ENCODE measurements at places on chromosomes 4 and X. TPM values are rescaled to one million over a fixed set of nuclear protein-coding genes. Genes with fewer than 3 reads are reported as not detected.

Gene STARD8
- total RNA-seq, result 0.86 TPM

Gene ATP2B3
- not detected for total RNA-seq

Gene SPANXC
- total RNA-seq, result not detected

Gene RBM46
- total RNA-seq, result not detected

Gene TMEM156
- total RNA-seq, result 19.3 TPM

Gene F8
- total RNA-seq, result 2.7 TPM

Gene C4orf36
- total RNA-seq, result not detected

Gene LRCH2
- total RNA-seq, result not detected

Gene PPEF2
- total RNA-seq, result 0.41 TPM

DNA sequence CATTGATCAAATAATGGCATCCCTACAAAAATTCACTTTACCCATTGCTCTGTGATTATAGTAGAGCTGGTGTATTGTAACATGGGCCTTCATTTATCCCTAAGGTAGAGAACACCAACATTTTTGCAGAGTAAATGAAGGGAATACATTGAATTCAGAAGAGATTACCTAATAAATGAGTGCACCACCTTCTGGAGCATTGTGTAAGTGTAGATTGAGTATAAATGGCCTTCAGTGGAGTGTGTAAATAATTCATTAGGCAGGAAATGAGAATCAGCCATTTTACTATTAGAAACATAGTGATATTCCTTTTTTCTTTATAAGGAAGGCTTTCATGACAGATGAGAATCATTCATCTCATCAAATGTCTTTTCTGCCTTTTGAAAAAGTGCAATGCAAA is 155.8 kb downstream of the FAM47B start:
- no peak for DNase-seq
- no peak overlapping the region for H3K4me3 ChIP-seq
- H3K27me3 ChIP-seq, result no peaks in the 10 kb centered on the region
- no peaks in the 10 kb centered on the region for H3K4me1 ChIP-seq
- H3K36me3 ChIP-seq, result no peaks in the 10 kb centered on the region
- H3K27ac ChIP-seq, result no peak overlapping the region

- no peaks in the 10 kb centered on the region for H3K27me3 ChIP-seq
- peak; percentile 92 for DNase-seq
Measured at GRCh38 chr4:174282836-174283506, 496 bp downstream of the FBXO8 start.

GRCh38 chr4:38670109-38670901 is 6.3 kb downstream of the KLF3 start:
- peak overlapping the region; percentile 44 for H3K27ac ChIP-seq
- H3K36me3 ChIP-seq, result no peaks in the 10 kb centered on the region
- H3K4me3 ChIP-seq, result no peak overlapping the region
- no peak for DNase-seq

- H3K27me3 ChIP-seq, result no peaks in the 10 kb centered on the region
- no peak overlapping the region for H3K4me3 ChIP-seq
- H3K36me3 ChIP-seq, result no peaks in the 10 kb centered on the region
- DNase-seq, result peak; percentile 1
- H3K27ac ChIP-seq, result no peak overlapping the region
- H3K4me1 ChIP-seq, result no peaks in the 10 kb centered on the region
Measured at GRCh38 chrX:130575831-130576389, 174.1 kb downstream of the RBMX2 start.

DNA sequence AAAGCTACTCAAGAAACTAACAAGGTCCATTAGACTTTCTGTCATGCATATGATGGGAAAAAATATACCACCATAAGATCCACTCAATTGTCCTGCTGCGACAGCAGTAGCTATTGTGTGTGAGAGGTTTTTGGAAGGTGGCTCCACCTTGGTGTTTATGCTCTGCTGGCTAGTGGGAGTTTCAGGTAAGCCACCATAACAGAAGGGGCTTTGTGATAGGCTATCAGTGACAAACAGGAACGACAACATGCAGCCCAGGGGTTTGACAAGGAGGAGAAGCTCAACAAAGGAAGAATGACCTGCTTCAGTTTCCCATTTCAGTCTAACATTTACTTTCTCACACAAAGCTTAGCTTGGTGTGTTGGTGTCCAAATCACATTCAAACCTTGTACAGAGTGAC is 182.6 kb downstream of the ATOH1 start:
- H3K27me3 ChIP-seq, result no peaks in the 10 kb centered on the region
- no peak for DNase-seq
- no peak overlapping the region for H3K4me3 ChIP-seq
- no peak overlapping the region for H3K27ac ChIP-seq

DNA sequence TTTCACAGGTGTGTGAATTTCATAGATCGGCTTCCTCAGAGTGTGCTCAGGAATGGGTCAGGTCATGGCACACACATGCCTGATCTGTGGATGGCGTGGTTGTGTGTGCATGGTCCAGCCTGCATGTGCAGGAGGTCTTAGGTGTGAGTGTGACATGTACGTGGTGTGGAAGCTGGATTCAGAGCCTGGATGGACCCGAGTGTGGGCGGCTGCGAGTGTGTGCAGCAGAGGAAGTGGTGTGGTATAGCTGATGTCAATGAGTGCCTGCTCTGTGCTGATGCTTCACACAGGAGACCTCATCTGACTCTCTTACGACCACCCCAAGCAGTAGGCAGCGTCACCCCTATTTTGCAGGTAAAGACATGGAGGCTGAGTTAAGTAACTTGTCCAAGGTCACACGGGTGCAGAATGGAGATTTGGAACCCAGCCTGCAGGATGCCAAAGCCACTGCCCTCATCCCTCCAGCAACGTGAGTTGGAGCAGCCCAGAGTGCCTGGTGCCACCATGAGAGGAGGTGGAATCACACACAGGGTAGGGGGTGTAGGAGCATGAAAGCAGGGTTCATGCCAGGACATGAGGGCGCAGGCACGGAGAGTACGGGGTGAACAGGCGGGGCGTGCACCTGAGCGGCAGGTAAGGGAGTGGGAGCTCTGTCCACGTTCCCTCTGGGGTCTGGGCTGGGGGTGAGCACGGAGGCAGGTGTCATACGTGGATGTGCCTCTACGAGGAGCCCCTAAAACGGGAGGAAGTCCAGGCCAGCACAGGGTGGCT is 24.2 kb upstream of the C4orf50 start:
- no peak overlapping the region for H3K4me3 ChIP-seq
- no peak for DNase-seq
- no peaks in the 10 kb centered on the region for H3K27me3 ChIP-seq
- H3K27ac ChIP-seq, result no peak overlapping the region
- no peaks in the 10 kb centered on the region for H3K36me3 ChIP-seq

GRCh38 chr4:148152868-148153625 is 289.2 kb downstream of the NR3C2 start:
- no peak overlapping the region for H3K4me3 ChIP-seq
- no peaks in the 10 kb centered on the region for H3K4me1 ChIP-seq

GRCh38 chr4:2009651-2010233 is 968 bp upstream of the NELFA start:
- H3K27ac ChIP-seq, result peak overlapping the region; percentile 95
- peaks cover 27% of the 10 kb centered on the region for H3K4me1 ChIP-seq
- H3K4me3 ChIP-seq, result peak overlapping the region; percentile 76

DNA sequence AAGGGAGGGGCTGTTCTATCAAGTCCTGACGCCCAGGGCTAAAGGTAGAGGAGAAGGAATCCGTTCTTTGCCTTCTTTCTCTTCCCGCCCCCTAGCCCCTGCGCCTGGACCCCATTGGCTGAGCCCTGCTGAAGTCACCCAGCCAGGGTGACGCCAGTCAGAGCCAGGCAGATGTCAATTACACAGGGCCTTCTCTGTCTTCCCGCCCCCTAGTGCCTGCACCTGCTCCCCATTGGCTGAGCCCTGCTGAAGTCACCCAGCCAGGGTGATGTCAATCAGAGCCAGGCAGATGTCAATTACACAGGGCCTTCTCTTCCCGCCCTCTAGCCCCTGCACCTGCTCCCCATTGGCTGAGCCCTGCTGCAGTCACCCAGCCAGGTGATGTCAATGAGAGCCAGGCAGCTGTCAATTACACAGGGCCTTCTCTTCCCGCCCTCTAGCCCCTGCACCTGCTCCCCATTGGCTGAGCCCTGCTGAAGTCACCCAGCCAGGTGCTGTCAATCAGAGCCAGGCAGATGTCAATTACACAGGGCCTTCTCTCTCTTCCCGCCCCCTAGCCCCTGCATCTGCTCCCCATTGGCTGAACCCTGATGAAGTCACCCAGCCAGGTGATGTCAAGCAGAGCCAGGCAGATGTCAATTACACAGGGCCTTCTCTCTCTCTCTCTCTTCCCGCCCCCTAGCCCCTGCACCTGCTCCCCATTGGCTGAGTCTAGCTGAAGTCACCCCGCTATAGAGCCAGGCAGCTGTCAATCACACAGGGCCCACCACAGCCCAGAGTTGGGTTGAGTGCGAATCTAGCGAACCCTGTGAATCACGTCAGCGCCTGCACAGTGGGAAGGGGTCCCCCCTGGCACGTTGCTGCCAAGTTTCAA is 46.4 kb downstream of the ASMT start:
- peak overlapping the region; percentile 60 for H3K4me3 ChIP-seq
- peak; percentile 97 for DNase-seq
- H3K27me3 ChIP-seq, result no peaks in the 10 kb centered on the region
- H3K27ac ChIP-seq, result peak overlapping the region; percentile 68
- H3K36me3 ChIP-seq, result peaks cover 8% of the 10 kb centered on the region
- peaks cover 58% of the 10 kb centered on the region for H3K4me1 ChIP-seq

- H3K4me1 ChIP-seq, result no peaks in the 10 kb centered on the region
- no peak for DNase-seq
- no peak overlapping the region for H3K4me3 ChIP-seq
- H3K27me3 ChIP-seq, result no peaks in the 10 kb centered on the region
Measured at GRCh38 chr4:156113138-156113765, 159.6 kb upstream of the CTSO start.

DNA sequence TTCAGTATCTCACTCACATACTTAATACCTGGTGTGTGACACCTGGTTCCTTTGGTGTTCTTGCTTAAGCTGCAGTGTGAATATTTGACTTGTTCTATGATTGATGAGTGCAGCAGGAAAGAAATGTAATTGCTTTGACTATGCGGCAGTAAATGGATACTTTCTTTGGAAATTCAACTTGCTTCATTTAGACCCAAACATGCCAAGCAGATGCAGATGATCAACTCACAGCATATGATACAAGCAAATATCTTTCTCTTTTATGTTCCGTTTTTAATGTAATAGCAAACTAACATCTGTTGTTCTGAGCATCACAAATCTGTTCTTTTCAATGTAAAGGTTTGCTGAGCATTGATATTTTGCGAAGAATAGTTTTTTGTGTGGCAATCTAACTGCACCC is 549.5 kb downstream of the C4orf33 start:
- H3K4me3 ChIP-seq, result no peak overlapping the region
- no peak overlapping the region for H3K27ac ChIP-seq
- no peaks in the 10 kb centered on the region for H3K27me3 ChIP-seq
- DNase-seq, result no peak
- H3K36me3 ChIP-seq, result no peaks in the 10 kb centered on the region

- H3K4me3 ChIP-seq, result no peak overlapping the region
- no peak overlapping the region for H3K27ac ChIP-seq
- H3K4me1 ChIP-seq, result no peaks in the 10 kb centered on the region
Measured at GRCh38 chr4:152896811-152897210, 39.3 kb upstream of the FHDC1 start.

GRCh38 chrX:23784470-23785331 is 1.7 kb downstream of the SAT1 start:
- DNase-seq, result no peak
- peak overlapping the region; percentile 88 for H3K27ac ChIP-seq
- H3K4me1 ChIP-seq, result peaks cover 34% of the 10 kb centered on the region
- peaks cover 10% of the 10 kb centered on the region for H3K36me3 ChIP-seq

DNA sequence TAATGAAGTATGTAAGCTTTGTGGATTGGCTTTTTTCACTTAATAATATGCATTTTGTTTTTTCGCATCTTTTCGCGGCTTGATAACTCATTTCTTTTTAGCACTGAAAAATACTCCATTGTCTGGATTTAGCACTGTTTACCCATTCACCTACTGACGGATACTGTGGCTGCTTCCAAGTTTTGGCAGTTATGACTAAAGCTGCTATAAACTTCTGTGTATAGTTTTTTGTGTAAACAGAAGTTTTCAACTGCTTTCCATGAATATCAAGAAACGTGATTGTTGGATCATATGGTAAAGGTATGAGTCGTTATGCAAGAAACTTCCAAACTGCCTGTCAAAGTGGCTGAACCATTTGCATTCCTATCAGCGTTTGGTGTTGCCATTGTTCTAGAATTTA is 87.6 kb downstream of the BMP3 start:
- no peak overlapping the region for H3K27ac ChIP-seq
- H3K27me3 ChIP-seq, result no peaks in the 10 kb centered on the region
- no peaks in the 10 kb centered on the region for H3K36me3 ChIP-seq
- no peak for DNase-seq
